ENCODE measurements at places on chromosomes 1 and 21.

DNA sequence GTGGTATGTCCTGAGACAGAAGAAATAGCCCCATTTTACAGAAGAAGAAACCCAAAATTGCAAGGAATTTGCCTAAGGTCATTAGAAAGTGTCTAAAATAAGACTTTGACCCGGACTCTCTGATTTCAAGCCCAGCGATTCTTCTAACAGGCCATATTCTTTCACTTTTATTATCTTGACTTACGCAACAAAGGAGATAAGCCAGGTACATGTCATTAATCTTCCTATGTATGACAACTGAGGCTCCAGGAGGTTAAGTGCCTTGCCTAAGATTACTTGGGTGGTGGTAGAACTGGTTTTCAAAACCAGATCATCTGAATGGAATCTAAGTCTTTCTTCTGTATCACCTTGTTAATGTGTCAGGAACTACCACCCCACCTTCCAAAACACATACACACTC is 124.3 kb downstream of the PBX1 start:
- DNase-seq: no peak

DNA sequence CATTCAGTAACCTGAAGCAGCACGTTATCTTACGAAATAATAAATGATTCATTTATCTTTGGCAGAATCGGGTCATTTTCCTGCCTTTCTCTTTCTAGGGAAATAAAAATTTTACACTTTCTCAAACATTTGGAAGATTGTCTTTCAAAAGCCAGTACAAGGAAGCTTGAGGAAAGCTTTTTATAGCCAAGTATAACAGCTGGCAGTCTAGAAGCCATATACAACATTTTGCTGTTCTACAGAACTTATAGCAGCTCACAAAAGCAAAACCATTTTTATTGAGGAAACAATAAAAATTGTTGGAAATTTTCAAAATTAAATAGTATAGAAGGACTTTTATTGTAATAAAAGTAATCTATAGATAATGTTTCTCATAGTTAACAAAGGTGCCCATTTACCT is 448.6 kb downstream of the SMYD3 start:
- no peak for DNase-seq

- DNase-seq: no peak
Observed at GRCh38 chr1:40244138-40244744, 3.5 kb upstream of the TMCO2 start.

DNA sequence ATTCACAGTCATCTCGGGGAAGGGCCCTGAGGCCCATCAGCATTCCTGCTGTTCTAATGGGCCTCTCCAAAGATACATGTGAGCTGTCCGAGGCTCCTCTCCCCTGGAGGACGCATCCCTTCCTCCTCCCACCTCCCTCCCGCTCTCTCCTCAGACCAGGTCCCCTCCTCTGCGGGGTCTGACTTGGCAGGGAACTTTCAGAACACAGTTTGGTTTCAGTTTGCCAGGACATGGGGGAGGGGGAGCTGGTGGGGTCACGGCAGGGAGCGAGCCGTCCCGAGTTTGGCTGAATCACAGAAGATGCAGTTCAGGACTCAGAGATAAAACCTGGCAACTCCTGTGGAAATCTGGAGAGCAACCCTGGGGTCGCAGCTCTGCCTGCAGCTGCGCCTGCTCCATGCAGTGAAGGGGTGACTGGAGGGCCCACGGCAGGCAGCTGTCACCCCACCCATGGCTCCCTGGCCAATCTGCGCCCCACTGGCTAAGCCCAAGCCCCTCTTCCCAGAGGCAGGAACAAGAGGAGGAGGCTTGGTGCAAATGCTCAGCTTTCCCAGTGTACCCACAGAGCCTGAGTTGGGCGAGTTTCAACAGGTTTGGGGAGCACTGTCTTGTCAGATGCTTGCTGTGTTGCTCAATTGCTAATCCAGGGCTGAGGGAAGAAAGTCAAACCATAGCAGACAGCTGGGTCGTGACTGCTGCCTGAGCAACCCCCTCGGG is 5.7 kb downstream of the WNT4 start:
- no peak for DNase-seq

GRCh38 chr1:118335331-118335732 is 150.3 kb upstream of the SPAG17 start:
- DNase-seq: no peak

- DNase-seq: no peak
Observed at GRCh38 chr1:50570066-50570468, 146.8 kb upstream of the DMRTA2 start.

- DNase-seq: no peak
Observed at GRCh38 chr1:2082064-2082463, 31.9 kb downstream of the PRKCZ start.

DNA sequence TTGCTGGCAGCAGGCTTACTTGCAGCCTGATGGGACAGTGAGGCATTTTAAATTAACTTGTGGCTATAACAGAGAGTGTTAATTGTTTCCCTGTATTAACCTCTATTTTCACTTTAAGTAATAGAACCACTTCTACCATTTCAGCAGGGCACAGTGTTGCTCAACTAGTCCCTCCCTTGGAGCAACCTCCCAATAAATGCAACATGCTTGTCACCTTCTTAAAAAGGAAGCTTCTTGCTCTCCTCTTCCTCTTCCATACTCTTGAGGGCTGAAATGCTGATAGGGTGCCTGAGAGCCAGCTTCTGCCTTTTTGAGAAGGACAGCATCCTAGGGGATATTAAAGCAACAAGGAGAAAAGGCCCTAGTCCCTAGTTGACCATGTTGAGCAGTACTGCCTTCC is 52.1 kb downstream of the C4BPA start:
- no peak for DNase-seq

DNA sequence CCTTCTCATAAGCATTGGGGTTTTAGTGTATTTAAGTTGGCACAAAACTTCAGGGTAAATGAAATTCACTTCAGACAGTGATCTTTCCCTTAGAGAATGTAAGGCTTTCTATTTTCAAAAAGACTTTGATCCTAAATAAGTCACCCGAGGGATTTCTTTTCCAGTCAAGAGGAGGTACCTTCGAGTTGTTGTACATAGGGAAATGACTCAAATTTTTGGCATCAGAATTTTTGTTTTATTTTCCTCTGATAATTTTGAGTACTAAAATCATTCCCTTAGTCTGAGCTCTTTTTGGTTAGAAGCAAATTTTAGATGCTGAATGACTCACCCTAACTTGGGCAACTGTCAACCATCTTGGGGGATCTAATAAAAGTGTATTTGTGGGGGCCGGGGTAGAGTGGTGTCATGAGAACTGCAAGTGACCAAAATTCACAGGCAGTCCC is 193.9 kb downstream of the DHRS3 start:
- no peak for DNase-seq

GRCh38 chr1:247431643-247432042 is 15.7 kb downstream of the NLRP3 start:
- DNase-seq: no peak

DNA sequence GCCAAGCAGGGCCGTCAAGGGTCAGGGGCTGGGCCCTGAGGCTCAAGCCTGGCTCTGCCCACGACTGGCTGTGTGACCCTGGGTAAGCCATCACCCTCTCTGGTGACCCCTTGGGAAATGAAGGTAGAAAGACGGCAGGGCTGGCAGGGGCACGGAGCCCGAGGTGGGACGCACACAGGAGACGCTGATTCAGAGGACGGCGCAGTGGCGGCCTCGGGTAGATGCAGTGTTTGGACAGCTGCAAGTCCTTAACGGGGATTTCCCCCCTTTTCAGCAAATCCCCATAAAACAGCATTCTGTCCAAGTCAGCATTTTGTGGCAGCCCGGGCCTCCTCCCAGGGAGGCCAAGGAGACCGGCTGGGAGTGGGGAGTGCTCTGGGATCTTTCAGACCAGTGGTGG is 16.7 kb downstream of the COL8A2 start:
- DNase-seq: no peak

DNA sequence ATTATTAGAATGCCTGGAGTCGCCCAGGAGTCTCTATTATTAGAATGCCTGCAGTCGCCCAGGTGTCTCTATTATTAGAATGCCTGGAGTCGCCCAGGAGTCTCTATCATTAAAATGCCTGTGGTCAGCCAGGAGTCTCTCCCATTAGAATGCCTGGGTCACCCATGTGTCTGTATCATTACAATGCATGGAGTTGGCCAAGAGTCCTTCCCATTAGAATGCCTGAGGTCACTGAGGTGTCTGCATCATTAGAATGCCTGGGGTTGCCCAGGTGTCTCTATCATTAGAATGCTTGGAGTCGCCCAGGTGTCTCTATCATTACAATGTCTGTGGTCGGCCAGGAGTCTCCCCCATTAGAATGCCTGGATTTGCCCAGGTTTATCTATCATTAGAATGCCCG is 66.9 kb downstream of the RNF187 start:
- no peak for DNase-seq

DNA sequence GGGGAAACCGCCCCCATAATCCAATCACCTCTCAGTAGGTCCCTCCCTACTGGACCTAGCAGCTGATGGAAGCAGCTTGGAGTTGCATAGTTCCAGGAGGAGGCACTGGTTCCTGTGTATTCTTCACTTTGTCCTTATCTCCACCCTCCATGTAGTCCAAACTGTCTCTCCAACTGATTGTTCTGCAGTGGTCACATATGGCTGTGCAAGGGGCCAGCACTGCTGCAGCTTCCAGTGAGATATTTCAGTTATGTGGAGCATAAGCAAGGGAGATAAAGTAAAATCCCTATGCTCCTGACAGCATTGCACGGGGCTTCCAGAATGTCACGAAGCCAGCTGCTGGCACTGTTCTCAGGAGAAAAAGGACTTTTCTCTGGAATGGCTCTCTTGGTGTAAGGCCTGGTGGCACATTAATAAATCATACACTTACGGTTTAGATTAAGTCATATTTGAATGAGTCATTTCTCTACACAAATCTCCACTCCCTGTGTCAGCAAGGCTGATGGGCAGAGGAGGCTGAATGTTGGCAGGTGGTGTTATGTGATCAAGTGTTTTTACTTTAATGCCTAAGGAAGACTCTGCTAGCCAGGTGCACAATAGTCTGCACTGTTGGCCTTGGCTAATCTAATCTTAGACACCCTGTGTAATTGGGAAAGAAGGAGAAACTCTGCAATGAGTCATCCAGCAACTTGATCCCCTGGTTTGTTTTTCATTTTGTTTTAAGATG is 93.4 kb downstream of the KCNK1 start:
- no peak for DNase-seq

DNA sequence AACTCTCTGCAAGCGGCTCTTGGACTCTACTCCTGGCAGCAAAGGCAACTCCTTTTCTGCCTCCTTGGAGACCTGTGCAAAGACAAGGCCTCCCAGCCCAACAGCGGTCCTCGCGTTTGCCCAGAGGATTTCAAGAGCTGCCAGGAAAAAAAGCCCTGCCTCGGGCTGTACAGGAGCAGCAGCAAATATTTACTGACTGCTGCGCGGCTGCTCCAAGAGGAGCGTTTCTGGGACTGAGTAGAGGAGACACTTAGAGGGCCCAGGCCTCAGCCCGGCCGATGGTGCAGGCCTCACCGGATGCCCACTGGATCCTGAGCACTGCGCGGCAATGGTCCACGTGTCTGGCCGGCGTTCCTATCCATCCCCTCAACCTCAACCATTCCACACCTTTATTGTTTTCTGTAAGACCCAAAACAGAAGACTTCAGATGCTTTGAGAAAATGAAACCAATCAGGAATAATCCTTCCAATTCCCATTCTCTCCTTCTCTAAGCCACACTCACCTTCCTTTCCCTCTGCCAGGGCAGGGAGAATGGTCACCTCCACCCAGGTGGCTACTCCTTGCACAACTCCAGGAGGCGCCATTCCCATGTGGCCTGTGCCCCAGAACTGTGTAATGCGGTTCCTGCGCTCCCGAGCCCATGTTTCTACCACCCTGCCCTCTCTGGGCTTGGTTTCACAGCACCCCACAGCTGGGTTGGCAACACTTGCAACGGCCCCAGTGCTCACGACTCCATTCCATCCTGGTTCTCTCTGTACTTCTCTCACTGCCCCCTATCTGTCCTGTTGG is 215.8 kb downstream of the TRABD2B start:
- DNase-seq: no peak

- DNase-seq: no peak
Observed at GRCh38 chr1:151479462-151479861, 20.2 kb upstream of the POGZ start.

GRCh38 chr1:197269053-197269452 is 1.0 kb downstream of the CRB1 start:
- peak; percentile 44 for DNase-seq

DNA sequence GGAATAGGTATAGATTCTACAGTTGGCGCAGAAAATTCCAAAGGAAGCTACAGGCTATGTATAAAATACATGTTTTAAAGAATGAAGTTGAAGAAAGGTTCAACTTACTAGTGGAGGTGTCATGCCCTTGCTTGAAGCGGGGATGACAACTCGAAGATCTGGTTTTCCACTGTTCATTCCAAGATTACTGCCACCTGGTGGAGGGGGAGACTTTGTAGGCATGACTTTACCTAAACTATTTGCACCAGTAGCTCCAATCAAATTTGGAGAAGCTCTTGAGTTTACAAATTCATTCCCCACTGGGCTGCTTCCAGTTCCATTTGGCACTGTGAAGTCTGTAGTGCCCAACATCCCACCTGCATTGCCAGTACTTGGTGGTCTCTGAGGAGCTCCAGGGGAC is 81.7 kb downstream of the AXDND1 start:
- no peak for DNase-seq

- DNase-seq: no peak
Observed at GRCh38 chr1:40973912-40974311, 5.6 kb upstream of the CTPS1 start.

DNA sequence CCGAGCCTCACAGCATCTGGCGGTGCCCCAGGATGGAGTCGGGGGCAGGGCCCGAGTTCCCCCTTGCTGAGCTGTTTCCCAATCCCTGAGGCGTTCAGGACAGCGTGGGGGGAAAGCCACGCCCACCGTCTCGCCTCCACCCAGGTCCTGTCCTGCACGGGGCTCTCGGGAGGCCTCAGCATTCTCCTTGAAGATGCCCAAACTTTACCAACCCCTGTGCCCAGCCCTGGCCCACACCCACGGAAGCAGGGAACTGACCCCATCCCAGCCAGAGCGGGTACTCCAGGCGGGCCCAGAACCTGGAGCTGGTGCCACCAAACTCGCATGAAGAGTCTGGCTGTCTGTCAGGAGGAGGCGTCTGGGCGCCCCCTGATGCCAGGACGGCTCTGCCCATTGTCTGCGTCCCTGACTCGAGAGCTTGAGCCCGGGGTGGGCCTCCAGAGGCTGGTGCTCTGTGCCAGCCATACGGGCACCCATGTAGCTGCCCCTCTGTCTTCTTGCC is 35.3 kb upstream of the POFUT2 start:
- no peak for DNase-seq

DNA sequence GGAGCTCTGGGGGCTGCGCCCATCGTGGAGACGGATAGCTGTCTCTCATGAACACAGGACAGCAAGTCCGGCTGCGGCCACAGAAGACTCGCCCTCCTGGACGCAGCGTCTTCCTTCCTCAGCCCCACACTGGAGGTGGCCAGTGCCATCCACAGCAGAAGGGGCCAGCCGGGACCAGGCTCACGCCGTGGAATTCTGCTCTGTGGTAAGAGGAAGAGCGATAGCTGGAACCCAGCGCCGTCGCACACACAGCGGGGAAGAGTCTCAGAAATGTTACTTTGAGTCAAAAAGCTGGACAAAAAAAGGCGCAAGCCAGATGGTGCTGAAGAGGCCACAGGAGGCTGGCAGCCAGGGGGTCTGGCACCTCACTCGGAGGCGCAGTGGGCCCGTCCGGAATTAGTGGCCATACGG is 113.9 kb upstream of the COL6A1 start:
- no peak for DNase-seq

GRCh38 chr1:231460614-231461013 is 38.5 kb upstream of the EGLN1 start:
- DNase-seq: no peak

- DNase-seq: no peak
Observed at GRCh38 chr1:105544475-105544874, 1512.0 kb upstream of the PRMT6 start.

- no peak for DNase-seq
Observed at GRCh38 chr1:116824631-116825206, 70.5 kb downstream of the CD2 start.
